HCT116 (cell line): ENCODE measurements at places on chromosomes 2 and 18. TPM values are rescaled to one million over a fixed set of nuclear protein-coding genes. Genes with fewer than 3 reads are reported as not detected.

- no peaks in the 10 kb centered on the region for H3K36me3 ChIP-seq
- peaks cover 13% of the 10 kb centered on the region for H3K4me1 ChIP-seq
- H3K27ac ChIP-seq = no peak overlapping the region
- no peak for DNase-seq
- H3K27me3 ChIP-seq = no peaks in the 10 kb centered on the region
- H3K4me3 ChIP-seq = 0 out of 2 replicates have a peak overlapping the region, but pooled peaks have one; percentile 14
These were observed 116.8 kb downstream of the CTAGE1 start for GRCh38 chr18:22300665-22301636.

MAP4K4 gene
- total RNA-seq = 62.3 TPM

DNA sequence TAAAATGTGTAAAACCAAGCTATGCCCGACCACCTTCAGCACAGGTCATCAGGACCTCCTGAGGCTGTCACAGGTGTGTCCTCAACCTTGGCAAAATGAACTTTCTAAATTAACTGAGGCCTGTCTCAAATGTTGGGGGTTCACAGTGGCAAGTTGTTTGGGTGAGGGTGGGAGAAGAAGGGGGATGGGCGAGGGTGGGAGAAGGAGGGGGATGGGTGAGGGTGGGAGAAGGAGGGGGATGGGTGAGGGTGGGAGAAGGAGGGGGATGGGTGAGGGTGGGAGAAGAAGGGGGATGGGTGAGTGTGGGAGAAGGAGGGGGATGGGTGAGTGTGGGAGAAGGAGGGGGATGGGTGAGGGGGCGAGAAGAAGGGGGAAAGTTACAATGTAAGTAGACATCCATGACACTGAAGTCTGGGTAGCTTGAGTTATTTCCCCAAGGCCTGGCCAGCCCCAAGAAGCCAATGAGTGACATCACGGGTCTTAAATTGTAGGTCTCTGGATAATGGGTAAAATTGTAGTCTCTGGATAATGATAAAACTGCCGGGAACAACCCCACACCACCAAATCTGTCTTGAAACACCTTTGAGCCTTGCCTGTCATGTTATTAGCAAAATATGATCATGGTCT, 56.3 kb downstream of the TIMM21 start:
- H3K4me1 ChIP-seq = no peaks in the 10 kb centered on the region
- no peaks in the 10 kb centered on the region for H3K27me3 ChIP-seq
- DNase-seq = no peak
- no peak overlapping the region for H3K27ac ChIP-seq

GRCh38 chr2:125745514-125745913, 910.4 kb upstream of the GYPC start:
- no peaks in the 10 kb centered on the region for H3K4me1 ChIP-seq
- no peak overlapping the region for H3K4me3 ChIP-seq
- no peaks in the 10 kb centered on the region for H3K36me3 ChIP-seq
- DNase-seq = no peak
- no peaks in the 10 kb centered on the region for H3K27me3 ChIP-seq
- H3K27ac ChIP-seq = no peak overlapping the region
